ENCODE measurements at places on chromosomes 1 and 21.

GRCh38 chr21:34260277-34261008 is 103.4 kb upstream of the KCNE2 start:
- DNase-seq = no peak

DNA sequence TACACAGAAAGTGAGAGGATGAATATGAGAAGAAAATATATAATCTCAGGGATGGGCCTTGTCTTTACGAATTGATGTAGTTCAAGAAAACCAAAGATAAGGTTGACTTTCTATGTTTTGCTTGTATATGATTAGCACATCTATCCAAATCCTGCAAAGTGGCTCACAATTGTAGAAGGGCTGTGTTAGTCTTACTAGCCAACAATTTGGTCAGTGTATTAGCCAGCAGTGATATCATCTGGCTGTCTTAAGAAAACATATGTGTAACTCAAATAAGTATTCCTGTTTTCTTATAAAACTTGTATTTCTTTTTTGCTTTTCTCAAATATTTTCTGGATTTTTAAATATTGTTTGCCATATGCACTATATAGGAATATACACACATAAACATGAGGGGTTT is 5.5 kb downstream of the SDCCAG8 start:
- no peak for DNase-seq

DNA sequence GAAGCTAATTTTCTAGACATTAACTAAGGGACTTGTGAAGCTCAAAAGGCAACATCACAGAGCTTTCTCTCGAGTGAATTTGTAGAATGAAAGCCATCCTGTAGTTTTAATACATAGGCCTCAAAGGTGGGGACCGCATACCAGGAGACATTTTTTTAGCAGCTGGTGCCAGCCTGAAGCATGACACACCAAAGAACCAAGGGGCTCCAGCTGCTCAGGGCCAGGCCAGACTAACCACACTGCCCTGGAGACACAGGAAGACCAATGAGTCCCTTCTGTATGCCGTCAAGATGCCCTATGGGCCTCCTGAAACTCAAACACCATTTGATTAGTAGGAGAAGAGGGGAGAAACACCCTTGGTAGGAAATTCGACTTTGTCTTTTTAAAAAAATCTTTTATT is 113.9 kb upstream of the CACNA1E start:
- no peak for DNase-seq

DNA sequence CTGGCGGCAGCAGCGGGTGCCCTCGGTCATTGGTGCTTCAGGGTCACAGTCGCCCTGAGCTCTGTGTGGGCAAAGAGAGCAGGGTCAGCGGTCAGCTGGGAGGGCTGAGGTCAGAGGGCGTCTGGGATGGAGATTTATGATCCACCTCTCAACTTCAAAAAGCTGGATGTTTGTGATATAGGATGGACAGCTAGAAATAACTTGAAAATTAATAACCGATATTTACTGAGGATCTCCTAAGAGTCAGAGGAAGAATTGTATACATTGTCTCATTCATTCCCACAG is 2.0 kb downstream of the LEFTY1 start:
- DNase-seq = no peak

DNA sequence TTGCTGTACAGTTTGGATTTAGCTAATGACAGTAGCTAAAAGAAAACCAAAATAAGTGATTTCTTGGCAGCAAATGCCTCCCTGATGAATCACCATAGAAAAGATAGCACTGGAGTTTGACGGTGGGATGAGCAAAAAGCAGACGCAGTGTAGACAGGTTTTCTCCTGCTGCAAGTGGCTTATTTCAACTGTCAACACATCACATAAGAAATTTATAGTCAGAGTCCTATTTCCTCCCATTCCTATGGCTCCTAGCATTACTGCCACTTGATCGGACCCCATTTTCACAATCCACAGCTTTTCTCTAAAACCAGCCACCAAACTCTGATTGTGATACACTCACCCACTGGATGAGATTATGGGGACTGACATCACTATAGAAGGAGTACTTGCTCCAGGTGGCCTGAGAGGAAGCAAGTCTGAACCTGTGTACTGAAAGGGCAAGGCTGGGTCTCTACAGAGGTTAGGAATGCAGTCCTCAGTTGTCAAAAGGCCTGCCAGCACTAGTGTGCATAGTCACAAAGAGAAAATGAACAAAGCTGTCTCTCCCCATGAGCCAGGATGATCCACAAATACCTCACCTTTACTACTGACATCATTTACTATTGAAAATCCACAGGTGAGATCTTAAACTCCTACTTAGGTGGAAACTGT is 359.8 kb downstream of the LTN1 start:
- DNase-seq = no peak

DNA sequence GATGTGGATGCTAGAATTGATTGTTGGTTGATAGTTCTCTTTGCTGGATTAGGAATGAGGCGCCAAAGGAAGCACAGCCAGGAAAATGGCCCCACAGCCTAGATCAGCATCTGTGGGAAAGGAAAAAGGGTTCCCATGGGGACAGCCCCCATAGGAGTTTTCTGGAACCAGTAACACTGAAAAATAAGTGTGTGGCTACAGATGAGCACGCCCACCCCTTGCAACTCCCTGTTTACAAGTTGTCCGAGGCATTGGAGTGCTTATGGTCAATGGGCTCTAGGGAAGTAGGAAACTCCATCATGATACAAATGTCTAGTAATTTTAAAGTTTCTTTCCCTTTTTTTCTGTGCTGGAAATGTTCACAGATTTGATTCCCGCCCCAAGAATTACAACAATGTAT is 23.8 kb upstream of the UBE2U start:
- no peak for DNase-seq

GRCh38 chr1:223109581-223110026 is 33.4 kb downstream of the TLR5 start:
- DNase-seq = no peak

DNA sequence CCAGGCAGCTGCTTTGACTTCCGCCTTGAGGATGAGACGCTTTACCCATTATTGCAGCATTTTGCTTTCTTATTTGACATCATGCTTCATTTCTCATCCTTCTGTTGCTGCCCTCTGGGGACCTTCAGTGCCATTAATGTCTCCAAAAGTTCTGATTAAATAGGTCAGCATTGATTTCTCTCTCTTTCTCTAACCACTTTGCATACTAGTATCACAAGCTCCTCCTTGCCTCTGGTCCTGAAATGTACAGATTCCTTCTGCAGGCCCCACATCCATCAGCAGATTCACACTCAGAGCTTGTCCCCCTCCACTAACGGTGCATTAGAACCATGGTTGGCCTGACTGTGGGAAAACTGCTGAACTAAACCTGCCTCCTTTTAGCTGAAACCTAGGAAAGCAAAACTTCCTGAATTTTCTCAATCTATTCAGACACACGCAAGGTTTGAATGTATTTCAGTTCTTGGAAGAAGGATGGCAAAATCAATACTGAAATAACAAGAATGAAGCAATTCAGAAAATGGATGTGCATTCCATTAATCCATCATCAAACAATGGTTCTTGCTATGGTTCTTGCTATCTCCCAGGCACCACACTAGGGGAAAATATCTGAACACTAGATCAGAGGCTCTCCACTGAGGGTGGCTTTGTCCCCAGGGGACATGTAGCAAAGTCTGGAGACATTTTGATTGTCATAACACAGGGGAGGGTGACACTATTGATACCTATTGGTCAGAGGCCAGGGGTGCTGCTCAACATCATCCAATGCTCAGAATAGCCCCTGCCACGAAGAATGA is 154.5 kb downstream of the PCP4 start:
- DNase-seq = no peak

GRCh38 chr21:16424331-16424751 is 694.6 kb downstream of the USP25 start:
- DNase-seq = no peak

DNA sequence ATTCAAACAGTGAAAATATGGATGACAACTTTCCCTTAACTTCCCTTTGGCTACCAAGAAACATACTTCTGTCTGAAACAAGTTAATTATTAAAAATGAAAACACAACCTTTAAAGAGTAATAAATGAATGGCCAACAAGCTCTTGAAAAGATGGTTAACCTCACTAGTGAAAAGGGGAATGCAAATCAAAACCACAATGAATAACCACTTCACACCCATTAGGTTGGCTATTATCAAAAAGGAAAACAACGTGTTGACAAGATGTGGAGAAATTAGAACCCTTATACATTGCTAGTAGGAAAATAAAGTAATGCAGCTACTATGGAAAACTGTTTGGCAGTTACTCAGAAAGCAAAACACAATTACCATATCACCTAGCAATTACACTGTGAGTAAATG is 14.1 kb downstream of the COP1 start:
- no peak for DNase-seq

DNA sequence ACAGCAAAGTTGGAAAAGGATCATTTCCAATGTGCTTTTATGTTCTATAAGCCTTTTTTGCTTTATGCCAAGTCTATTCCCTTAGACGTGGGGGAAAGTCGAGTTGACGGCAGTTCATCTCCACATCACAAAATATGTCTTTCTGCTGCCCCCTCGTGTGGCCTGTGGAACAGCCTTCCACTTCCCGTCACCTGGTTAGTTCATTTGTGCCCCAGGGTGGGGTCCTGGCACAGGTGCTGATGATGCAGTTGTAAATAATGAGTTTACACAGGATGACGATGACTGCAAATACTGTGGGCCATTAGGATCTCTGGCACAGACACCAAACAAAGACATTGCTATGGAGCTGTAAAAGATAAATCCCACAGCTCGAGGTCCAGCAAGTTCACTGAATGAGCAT is 10.0 kb upstream of the OTUD3 start:
- DNase-seq = no peak

DNA sequence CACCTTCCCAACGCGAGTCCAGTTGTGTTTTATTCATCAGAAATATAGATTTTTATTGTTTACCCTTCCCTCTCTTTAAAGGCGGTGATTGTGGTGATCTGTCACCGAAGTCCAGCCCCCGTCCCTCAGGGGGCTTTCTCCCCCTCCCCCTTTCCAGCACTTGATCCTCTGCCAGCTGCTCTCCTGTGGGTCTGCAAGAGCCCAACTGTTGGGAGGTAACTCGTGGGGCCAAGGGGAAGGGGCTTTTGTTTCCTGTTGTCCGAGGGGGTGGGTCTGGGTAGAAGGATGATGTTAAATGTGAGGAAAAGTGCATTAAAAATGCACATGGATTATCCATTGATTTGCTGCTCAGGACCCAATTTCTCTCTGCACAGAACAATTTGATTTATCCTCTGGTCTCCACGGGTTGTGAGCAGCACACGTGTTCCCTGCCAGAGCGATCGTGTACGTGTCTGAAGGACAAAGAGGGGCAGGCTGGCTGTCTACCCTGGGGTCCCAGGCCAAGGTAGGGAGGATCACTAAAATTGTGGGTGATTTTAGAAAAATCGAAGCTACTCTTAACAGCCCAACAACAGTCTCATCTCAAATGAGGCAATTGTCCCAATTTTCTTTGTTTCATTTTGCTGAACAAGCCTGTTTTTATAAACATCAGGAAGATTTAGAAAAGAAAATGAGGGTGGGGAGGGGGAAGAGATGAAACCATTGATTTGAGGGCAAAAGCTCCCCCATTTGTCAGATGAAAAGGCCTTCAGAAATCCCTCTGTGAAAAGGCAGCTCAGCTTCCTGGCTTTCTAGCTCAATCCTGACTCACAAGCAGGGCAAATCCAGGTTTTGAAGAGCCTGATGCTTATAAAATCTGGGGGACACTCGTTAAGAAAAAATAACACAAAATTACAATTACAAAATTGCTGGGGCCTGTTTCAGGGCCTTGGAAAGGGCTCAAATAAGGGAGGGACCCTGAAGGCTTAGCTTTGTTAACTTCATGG is 176.2 kb downstream of the RHOU start:
- no peak for DNase-seq

- DNase-seq = no peak
These were observed 793.8 kb downstream of the PLA2G4A start for GRCh38 chr1:187622545-187622944.

DNA sequence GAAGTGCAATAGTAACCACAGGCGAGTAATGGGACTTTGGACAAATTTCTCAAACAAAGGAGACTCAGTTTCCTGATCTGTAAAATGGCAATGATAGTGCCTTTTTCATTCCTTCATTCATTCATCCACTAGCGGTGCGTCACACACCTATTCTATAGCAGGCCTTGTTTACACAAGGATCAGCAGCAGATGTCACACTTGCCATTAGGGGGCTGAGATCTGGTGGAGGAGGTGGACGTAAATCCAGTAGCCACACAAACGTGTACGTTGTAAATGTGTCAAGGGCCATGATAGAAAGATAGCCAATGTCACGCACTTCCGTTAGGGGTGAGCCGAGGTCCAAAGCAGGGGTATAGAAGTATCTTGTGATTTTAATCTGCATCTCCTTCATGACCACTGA is 34.2 kb downstream of the SERINC2 start:
- no peak for DNase-seq

DNA sequence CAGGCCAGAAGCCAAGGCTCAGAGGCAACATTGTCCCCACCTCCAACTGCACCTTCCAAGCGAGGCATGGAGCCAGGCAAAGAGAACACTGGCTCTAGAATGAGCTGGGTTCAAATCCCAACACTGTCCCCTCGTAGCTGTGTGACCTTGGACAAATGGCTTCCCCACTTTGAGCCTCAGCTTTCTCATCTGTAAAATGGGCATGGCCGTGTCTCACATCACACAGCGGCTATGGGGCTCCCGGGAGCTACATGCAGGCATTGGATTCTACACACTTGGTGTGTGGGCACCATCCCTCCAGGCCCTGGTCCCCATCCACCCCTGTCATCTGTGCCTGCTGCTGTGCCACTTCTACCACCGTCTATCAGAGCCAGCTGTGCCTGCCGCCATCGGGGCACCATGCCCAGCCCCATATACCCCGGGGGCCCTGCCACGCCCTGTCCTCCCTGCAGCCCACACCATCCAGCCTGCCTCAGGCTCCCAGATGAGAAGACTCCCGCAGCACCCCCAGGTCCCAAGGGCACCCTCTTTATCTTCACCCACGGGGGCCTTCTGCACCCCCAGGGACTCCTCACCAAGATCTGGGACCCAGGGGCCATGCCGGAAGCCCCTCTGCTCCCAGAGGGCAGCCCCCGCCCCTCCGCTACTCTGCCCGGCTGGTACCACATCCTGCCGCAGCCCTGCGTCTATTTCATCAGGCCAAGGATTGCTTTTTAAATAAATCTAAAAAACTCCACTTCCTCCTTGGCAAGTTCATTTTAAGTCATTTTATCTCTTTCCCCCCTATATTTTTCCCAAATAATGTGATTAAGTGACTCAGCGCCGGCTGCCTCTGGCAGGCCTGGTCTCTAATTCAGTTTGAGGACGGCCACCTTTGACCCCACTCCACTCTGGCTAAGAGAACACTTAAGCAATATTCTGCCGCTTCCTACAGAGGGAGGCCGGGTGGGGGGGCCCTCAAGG is 107.8 kb upstream of the TARDBP start:
- peak; percentile 24 for DNase-seq

- no peak for DNase-seq
These were observed 10.8 kb upstream of the EXTL1 start for GRCh38 chr1:26010825-26011224.

GRCh38 chr21:45330075-45330781 is 42.5 kb upstream of the POFUT2 start:
- no peak for DNase-seq

DNA sequence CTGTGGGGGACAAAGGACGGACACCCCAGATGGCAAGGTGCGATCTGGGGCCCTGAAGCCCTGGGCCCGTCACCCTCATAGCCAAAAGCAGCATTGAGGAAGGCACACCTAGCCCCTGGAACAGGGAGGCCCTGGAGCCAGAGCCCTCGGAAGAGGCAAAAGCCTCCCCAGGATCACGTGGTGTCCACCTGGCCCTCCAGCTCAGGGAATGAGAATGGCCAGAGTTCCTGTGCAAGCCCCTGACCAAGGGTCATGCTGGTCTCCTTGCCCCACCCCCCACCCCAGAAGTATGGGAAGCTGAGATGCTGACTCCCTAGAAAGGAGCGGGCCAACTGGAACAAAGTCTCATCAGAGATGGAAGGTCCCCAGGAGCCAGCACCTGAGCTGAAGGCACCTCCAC is 1.0 kb upstream of the PDZK1IP1 start:
- no peak for DNase-seq

Measured in CD4-positive, alpha-beta T cell treated with Interferon gamma for 1 hour (primary cell).